Placental pericyte (primary cell): ENCODE measurements at places on chromosomes 4 and X. TPM values are rescaled to one million over a fixed set of nuclear protein-coding genes. Genes with fewer than 3 reads are reported as not detected.

The ASB5 gene
- 2.1 and 2.2 TPM in 2 replicates for total RNA-seq

The PSAPL1 gene
- total RNA-seq: not detected in 2 replicates

The SLC49A3 gene
- total RNA-seq: 5.5 and 15.9 TPM in 2 replicates

The NPY2R gene
- total RNA-seq: not detected in 2 replicates

The SHROOM4 gene
- 0.44 and 2.6 TPM in 2 replicates for total RNA-seq

The SPANXB1 gene
- total RNA-seq: not detected in 2 replicates

The TEC gene
- total RNA-seq: under 0.01 and 0.72 TPM in 2 replicates

The CFAP47 gene
- total RNA-seq: not detected in 2 replicates

The C4orf51 gene
- not detected in 2 replicates for total RNA-seq

The PLAC8 gene
- total RNA-seq: 0.14 TPM in 1 of 2 replicates, not detected in the other

The CT45A3 gene
- not detected in 2 replicates for total RNA-seq

The OTC gene
- not detected in 2 replicates for total RNA-seq

The DIPK2B gene
- total RNA-seq: 0.14 TPM in 1 of 2 replicates, not detected in the other

The SOD3 gene
- 18.9 and 69.4 TPM in 2 replicates for total RNA-seq

The FAM9B gene
- not detected in 2 replicates for total RNA-seq

The RNF128 gene
- total RNA-seq: 1.5 and 11.0 TPM in 2 replicates

The TRPC5OS gene
- not detected in 2 replicates for total RNA-seq

The POU4F2 gene
- total RNA-seq: not detected in 2 replicates

The NDP gene
- total RNA-seq: 0.86 TPM in 1 of 2 replicates, not detected in the other

The AWAT2 gene
- total RNA-seq: not detected in 2 replicates

The ZNF674 gene
- total RNA-seq: 5.4 and 7.2 TPM in 2 replicates

The LAS1L gene
- total RNA-seq: 20.4 and 23.9 TPM in 2 replicates

The ANOS1 gene
- 1.1 and 4.9 TPM in 2 replicates for total RNA-seq

The GPR34 gene
- total RNA-seq: 0.14 TPM in 1 of 2 replicates, not detected in the other

The ZFP92 gene
- total RNA-seq: under 0.01 and 0.44 TPM in 2 replicates

The LRP2BP gene
- 0.22 and 0.43 TPM in 2 replicates for total RNA-seq

The IBSP gene
- 0.14 TPM in 1 of 2 replicates, not detected in the other for total RNA-seq

The ETDA gene
- not detected in 2 replicates for total RNA-seq

The DMP1 gene
- not detected in 2 replicates for total RNA-seq

The CNOT6L gene
- total RNA-seq: 14.0 and 16.2 TPM in 2 replicates

The GC gene
- not detected in 2 replicates for total RNA-seq

The ADAM29 gene
- total RNA-seq: not detected in 2 replicates

The GAGE1 gene
- total RNA-seq: not detected in 2 replicates

The CCKAR gene
- not detected in 2 replicates for total RNA-seq

The FAM133A gene
- total RNA-seq: 0.14 TPM in 1 of 2 replicates, not detected in the other
